NCI-H1417 treated with DMSO at 0.1 percent for 48 hours (cell line): ENCODE measurements at places on chromosomes 6 and 20.

- DNase-seq = no peak
These were observed 586 bp downstream of the FOXS1 start for GRCh38 chr20:31844737-31845299.

DNA sequence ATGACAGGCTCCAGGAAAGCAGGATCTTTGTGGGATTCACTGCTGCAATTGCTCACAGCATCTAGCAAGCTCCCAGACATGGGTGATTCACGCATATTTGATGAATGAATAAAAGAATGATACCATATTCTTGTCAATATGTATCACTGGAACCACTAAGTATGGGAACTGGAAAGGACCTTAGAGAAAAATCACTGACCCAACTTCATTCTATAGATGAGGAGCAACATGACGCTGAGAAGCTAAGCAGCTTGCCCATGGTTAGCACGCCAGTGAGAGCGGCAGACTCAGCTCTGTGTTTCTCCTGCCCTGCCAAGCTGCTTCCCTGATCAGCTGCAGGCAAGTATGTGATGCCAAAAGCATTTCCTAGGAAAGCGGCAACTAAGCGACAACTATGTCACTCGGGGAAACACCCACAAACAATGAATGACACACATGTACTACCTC, 66.8 kb downstream of the PPP1R3G start:
- DNase-seq = no peak

- no peak for DNase-seq
These were observed 293.6 kb upstream of the PRND start for GRCh38 chr20:4427940-4428586.

GRCh38 chr6:75272145-75272840, 12.3 kb downstream of the TMEM30A start:
- no peak for DNase-seq

DNA sequence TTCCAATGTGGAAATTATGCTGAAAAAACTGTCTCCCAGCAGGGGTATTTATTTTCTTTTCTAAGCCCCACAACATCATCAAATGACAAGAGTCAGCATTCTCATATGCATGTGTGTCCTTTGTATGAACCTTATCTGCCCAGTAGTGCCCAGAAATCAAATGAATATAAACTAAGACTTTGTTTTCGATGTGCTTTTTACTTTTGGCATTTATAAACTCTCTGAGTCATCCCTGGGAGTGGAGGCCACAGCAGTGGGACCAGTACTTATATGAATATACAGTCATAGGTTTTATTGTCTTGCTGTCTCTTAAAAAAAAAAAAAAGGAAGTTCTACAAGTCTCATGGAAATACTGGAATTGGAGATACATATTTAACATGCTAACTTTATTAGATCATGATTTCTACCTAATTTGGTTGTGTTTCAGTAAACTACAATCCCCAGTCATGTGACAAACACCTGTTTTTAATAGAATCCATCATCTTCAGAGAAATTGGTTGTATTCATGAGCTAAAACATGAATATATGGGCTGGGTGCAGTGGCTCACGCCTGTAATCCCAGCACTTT, 99.2 kb upstream of the TMEM181 start:
- DNase-seq = no peak

- no peak for DNase-seq
These were observed 57.9 kb upstream of the DACT2 start for GRCh38 chr6:168377484-168377855.

GRCh38 chr6:160073272-160073671, 48.3 kb upstream of the SLC22A1 start:
- no peak for DNase-seq

DNA sequence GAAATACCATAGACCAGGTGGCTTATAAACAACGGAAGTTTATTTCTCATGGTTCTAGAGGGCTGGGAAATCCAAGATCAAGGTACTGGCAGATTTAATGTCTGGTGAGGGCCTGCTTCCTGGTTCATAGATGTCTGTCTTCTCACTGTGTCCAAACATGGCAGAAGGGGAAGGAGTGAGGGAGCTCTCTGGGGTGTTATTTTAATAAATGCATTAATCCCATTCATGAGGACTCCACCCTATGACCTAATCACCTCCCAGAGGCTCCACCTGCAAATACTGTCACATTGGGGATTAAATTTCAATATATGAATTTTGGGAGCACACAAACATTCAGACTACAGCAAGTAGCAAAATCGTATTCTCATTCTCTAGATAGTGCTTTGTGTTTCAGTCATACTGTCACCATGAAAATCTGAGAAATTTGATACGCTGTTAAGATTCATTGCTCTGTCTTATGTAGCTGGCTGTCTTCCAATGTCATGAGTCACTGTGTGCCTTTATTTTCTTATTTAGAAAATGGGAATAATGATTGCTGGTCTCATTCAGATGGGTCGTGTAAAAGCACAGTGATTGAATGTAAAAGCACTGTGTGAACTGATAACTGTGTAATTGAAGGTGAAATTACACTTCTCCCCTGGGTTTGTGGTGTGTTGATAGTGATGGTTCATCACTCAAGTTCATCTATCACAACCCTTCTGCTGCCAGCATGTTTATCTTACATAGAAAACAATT, 8.9 kb upstream of the ERVFRD-1 start:
- DNase-seq = no peak

- no peak for DNase-seq
These were observed 136.4 kb upstream of the PTPN1 start for GRCh38 chr20:50373674-50374286.

GRCh38 chr20:62727584-62728027, 19.0 kb downstream of the NTSR1 start:
- DNase-seq = no peak

- DNase-seq = no peak
These were observed 208.1 kb upstream of the AGPAT4 start for GRCh38 chr6:161481786-161482516.
